Stimulated activated CD4-positive, alpha-beta T cell treated with anti-CD3 and anti-CD28 coated beads, TNF-alpha, amount 100 ng/mL, for 1 hour (primary cell): ENCODE measurements at places on chromosomes 16 and 17.

DNA sequence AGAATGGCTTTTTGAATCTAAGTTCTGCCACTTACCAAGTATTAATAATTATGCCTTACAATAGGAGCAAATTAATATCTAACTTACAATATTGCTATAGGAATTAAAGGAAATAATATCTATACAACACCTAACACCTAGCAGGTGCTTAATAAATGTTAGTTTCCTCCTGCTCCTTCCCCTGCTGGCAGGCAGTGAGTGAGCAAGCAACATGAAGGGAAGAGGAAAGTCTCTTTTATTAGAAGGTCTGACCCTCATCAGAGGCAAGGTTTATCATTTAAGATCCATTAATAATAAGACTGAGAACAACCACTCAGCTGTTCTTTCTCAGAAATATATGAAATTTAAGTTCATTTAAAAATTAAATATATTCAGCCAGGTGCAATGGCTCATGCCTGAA, 6.7 kb upstream of the DYNC1LI2 start:
- no peak for DNase-seq

DNA sequence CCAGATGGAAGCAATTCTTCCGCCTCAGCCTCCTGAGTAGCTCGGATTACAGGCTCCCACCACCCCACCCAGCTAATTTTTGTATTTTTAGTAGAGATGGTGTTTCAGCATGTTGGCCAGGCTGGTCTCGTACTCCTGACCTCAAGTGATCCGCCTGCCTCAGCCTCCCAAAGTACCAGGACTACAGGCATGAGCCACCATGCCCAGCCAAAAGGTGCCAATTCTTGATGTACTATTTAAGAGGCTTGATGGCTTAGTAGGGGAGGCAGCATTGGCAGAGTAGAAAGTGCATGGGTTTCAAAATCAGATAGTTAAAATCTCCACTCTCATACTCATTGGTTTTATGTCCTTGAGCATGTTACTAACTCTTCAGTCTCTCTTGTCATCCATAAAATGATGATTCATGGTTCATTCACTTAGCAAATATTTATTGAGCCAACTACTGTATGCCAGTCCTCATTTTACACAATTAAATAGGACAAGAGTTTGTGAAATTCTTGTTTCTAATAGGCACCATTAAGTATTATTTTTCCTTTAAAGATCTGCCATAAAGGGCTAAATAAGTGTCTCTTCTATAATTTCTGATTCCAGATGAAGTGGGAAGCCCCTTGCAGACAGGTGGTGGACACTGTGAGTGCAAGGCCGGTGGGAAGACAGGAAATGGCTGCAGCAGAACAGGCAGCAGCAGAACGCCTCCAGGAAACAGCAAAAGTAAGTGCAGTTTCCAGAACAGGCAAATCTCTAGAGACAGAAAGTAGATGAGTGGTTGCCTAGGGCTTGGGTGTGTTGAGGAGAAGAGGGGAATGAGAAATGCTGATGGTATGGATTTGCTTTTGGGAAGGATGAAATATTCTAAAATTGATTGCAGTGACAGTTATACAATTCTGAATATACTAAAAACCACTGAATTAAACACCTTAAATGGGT, 8.2 kb upstream of the RPL27 start:
- no peak for DNase-seq

DNA sequence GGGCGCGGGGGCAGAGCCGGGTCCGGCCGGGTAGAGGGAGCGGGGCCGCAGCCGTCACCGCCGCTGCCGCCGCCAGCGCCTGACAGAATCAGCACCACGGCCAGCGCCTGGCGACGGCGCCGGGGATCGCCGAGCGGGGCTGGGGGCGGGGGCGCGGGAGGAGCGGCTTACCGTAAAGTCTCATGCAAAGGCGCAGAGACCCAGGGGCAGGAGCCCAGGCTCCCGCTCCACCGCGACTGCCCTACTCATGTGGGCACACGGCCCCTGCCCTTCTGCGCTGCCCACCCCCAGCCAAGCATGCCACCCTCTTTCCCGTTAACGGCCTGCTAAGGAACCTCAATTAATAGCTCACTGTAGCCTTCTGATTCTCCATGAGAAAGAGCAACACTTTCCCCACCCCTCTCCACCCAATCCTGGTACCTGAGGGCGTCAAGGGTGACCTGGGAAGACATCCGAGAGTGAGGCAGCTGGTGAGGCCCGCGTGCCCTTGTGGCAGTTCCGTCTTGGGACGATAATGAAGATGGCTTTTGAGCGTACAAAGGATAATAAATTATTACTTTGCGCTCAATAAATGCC, at the start of gene SEZ6:
Gene SEZ6, minus strand, starts transcription at position 98 of the 576 bp plus-strand sequence. CDS start 164 bp downstream, outside the sequence.
- DNase-seq: peak; percentile 57

DNA sequence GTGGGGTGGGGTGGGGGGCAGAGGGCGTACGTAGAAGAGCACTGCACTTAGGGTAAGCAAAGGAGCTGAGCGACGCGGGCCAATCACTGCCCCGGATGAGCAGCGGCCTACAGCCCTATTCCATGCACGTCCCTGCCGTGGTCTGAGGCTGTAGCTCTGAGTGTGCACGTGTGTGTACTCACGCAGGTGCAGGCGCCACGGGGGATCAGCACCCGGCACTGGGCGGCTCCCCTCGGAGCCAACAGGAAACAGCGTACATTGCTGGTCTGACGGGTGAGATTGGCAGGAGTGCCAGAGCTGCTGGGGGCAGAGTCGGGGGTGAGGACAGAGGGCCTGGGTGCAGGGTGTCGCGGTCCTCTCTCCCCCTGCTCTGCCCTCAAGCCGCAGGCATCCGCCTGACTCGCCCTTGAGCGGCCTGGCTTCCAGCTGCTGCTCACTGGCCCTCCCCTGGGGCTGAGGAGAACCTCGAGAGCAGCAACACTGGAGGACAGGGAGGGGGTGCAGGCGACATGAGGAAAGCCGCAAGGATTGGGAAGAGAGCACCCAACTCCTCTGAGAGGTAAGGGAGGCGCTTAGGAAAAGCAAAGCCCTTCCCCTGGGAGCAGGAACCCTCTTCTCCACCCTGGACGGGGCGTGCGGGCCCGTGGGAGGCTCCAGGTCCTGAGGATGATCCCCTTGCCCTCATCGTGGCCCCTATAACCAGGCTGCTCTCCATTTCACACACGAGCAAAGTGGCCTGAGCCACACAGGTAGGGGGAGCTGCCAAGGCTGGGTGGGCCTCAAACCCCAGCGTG, 57.8 kb downstream of the ENGASE start:
- no peak for DNase-seq

DNA sequence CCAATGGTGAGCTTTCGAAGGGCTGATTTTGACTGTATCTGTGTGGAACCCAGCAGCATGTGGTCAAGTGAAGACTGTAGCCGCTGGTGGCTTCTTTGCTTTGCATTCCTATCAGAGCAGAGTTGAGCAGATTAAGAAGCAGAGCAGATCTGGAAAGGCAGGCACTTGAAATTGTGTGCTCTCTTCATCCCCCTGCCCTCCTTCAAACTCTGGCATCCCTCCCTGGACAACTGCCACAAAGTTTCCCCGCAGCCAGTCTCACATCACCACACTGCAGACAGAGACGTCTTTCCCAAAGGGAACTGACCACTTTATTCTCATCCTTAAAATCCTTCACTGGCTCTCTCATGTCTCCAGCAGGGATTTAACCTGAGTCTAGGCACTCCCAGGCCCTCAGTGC, 237.1 kb upstream of the DYNLRB2 start:
- no peak for DNase-seq

GRCh38 chr16:79605999-79606398, 5.5 kb upstream of the MAF start:
- DNase-seq: no peak

GRCh38 chr17:33202021-33202420, 91.1 kb downstream of the ASIC2 start:
- no peak for DNase-seq

DNA sequence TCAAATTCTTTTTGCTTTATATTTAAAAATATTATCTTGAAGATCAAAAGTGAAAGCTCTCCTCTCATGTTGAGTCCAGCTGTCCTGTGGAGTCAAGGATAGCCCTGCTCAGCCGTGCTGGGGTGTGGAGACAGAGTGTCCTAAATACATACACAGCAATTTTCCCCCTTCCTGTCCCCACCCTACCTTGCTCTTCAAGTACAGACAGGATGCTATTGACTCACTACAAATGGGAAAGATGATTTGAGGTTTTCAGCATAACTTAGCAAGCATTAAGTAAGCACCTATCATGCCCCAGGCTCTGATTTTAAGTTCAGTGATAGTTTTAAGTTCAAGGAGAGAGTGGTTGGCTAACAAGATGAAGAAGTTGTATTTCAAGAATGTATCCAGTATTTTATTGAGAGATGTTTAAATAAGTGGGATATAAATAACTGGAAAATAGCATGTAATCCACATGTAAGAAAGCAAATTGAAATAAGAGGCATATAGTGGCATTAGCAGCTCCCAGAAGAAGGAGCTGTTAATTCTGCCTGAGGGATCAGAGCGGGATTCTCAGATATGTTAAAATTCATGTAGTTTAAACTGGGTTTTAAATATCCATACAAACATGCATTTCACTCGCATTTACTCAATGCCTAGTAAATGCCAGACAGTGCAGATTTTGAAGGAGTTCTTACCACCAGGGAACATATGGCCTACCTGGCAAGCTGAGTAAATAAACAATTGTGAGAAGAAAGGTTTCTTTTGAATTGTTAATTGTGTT, 183.5 kb upstream of the ANKFN1 start:
- no peak for DNase-seq

GRCh38 chr16:90019543-90020259, 445 bp upstream of the DBNDD1 start:
- peak; percentile 41 for DNase-seq

GRCh38 chr17:81511804-81512561, 616 bp downstream of the ACTG1 start:
- no peak for DNase-seq

DNA sequence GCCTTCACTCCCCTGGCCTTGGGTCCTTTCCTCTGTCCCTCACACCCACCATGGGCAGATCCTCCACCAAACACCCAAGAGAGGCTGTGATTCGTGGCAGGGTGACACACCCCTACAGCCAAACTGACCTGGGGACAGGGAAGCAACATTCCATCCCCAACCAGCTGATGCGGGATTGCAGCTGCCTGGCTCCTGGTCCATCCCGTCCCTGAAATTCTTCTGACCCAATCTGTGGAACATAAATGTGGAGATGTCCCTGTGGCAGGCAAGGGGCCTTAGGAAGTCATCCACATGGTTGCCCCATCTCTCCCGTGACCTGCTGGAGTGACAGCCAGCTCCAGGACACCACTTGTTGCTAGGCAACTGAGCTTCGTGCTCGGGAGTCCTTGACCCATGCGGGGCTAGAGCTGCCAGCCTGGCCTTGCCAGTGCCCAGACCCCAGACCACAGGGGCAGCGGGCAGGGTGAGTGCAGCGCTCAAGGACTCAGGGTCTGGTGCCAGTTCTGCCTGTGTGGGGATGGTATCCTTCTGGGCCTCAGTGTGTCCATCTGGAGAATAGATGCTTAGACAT, 34.0 kb upstream of the CPNE2 start:
- DNase-seq: no peak

- no peak for DNase-seq
These were observed 3.9 kb downstream of the SPATA20 start for GRCh38 chr17:50550661-50551432.
